Epithelial cell of proximal tubule (primary cell): ENCODE measurements at places on chromosomes 13 and 19. TPM values are rescaled to one million over a fixed set of nuclear protein-coding genes. Genes with fewer than 3 reads are reported as not detected.

Gene ASF1B
- 74.0 and 98.7 TPM in 2 replicates for total RNA-seq

Gene FFAR2
- total RNA-seq = not detected in 2 replicates

Gene OR1M1
- total RNA-seq = not detected in 2 replicates

Gene NCR1
- total RNA-seq = not detected in 2 replicates

Gene BRME1
- 0.58 and 1.4 TPM in 2 replicates for total RNA-seq

Gene DAND5
- 0.06 and 0.07 TPM in 2 replicates for total RNA-seq

Gene WASF3
- 3.0 and 3.8 TPM in 2 replicates for total RNA-seq

Gene OR10H1
- not detected in 2 replicates for total RNA-seq

Gene CGB8
- 1.2 TPM in 2 replicates for total RNA-seq

Gene CD22
- total RNA-seq = 0.23 and 4.8 TPM in 2 replicates

Gene APOC4
- not detected in 2 replicates for total RNA-seq

Gene ZNF575
- not detected in 2 replicates for total RNA-seq

Gene GPR4
- total RNA-seq = not detected in 2 replicates

Gene CERS1
- total RNA-seq = 0.87 and 2.0 TPM in 2 replicates
